ENCODE measurements at places on chromosomes 12 and 14.

DNA sequence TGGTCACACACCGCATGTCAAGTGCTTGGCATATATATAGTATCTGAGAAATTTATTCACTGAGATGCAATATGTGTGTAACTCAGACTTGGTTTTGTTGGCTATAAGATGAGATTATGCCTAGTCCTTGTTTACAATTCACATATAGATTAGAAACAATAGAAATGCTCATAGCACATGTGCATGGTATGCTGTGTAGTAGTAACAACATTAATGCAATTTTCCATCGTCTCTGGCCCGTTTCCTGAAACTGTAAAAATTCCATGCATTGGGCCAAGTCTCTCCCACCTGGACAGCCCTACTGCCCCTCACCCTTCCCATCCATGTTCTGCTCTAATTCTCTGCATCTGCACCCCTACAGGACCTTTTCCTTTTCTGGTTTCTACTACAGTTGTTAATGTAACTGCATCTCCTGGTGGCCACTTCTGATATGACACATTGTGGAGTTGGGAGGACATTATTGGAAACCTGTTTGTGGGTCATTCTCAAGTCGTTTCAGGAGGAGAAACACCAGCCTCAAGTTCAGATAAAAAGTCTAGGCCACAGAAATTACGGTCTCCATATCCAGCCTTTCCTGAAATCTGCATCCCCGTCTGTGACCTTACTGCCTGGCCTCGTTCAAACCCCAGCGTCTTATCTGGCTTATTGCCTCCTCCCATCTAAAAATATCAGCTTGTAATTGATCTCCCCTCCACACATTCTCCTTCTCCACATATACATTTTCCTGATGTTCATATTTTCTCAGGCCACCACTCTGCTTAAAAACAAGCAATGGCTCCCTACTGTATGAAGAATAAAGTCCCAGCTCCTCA is 37.5 kb downstream of the EMP1 start:
- DNase-seq = peak; percentile 0

- no peak for DNase-seq
These were observed 201.2 kb upstream of the SFSWAP start for GRCh38 chr12:131509701-131510100.

DNA sequence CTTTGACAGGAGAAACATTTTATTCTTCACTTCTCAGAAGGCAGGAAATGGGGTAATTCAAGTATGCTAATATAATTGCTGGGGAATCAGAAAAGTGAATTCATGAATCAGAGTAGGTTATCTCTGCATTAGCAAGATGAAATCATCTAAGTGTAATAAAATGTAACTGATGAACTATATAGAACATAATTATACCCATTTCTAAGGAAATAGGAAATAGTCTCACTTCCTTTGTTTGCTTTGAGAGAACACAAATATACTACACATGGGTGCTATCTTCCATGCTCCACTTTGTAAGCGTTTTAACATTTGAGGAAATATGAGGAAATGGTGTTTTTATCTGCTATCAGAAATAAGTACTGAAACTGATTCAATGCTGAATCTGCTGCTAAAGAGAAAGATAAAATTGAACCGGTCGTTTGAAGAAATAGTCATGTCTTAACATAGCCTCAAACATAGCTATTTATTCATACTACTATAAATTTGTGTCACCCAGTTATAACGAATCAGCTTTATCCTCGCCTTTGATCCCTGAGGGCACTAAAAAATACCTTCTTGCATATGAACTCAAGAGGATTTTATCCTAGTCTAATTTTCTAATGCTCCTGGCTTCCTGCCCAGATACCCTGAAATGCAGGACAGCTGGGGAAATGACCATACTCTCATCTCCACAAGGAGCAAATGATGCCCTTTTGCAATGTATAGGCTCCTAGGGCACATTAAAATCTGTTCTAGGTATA is 696.0 kb downstream of the C12orf50 start:
- no peak for DNase-seq

DNA sequence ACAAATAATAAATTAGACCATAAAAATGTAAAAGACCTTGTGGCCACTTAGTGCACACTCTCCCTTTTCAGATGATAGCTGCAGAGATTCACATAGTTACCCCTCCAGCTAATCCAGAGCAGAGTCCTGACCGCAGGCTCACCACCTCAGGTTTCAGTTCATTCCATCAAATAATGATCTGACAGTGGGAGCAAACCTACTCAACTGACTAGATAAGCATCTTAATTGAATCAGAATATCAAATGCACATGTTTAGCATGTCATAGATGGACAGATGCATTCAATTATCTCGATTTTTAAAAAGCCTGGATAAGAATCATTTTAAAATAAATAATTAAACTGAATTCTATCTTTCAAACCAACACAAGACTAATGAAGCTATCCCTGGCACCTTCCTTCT is 242.3 kb upstream of the PDZRN4 start:
- no peak for DNase-seq

- DNase-seq = no peak
These were observed 201.1 kb downstream of the LRIG3 start for GRCh38 chr12:58719161-58719560.

DNA sequence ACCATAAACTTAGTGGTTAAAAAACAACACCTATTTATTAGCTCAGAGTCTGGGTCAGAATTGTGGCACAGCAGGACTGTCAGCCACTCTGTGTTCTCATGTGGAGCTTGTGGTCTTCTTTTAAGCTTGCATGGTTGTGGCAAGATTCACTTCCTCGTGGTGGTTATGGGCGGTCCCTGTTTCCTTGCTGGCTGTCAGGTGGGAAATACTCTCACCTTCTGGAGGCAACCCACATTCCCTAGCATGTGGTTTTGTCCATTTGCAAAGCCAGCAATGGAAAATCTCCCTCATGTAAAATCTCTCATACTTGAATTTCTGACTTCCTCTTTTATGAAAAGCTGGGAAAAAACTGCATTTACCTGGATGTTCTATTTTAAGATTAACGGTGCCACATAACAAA is 229.8 kb downstream of the ALX1 start:
- DNase-seq = no peak

DNA sequence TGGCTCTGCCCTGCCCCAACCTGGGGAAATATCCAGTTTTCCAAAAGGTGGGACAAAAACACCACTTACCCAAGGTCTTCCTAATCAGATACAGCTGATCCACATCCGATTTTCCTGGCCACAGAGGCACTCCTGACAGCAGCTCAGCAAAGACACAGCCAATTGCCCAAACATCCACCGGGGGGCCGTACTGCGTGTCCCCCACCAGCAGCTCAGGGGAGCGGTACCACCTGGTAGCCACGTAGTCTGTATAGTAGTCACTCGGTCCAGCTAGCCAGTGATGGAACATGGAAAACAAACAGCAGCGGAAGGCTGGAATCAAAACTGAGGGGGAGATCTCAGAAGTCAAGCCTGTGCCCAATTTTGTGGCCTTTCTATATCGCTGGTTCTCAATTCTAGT is 28.8 kb downstream of the DMAC2L start:
- no peak for DNase-seq

- no peak for DNase-seq
These were observed 84.4 kb downstream of the SPATS2 start for GRCh38 chr12:49451468-49452259.

DNA sequence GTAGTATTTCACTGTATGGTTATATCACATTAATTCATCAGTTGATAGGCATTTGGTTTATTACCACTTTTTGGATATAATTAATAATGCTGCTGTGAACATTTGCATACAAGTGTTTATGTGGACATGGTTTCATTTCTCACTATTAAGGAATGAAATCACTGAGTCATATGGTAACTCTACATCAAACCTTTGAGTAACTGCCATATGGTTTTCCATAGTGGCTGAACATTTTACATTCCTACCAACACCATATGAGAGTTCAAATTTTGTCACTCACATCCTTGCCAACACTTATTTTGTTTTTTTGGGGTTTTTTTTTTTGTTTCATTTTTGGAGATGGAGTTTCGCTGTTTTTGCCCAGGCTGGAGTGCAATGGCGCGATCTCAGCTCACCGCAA is 30.2 kb upstream of the EAPP start:
- DNase-seq = no peak

- no peak for DNase-seq
These were observed 11.1 kb upstream of the NPFF start for GRCh38 chr12:53518381-53518780.

DNA sequence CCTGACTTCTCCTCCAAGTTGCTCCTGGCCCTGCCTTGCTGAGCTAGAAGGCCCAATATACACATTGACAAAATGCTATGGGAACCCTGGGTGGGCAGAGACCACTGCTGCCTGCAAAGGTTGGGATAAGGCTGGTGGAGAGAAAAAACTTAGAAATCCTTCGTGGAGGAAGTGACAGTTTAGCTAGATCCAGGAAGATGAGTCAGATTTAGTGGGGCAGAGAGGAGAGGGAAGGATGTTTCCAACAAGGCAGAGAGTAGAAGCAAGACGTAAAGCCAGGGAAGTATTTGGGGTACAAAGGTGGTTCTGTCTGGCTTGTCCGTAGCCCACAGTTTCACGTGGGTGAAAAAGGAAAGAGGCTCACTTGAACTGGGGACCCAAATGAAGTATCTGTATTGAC is 69.0 kb upstream of the CLMN start:
- no peak for DNase-seq

- no peak for DNase-seq
These were observed 1.9 kb upstream of the BCL11B start for GRCh38 chr14:99273766-99274345.

GRCh38 chr14:88934351-88934806 is 109.9 kb downstream of the TTC8 start:
- DNase-seq = no peak

GRCh38 chr12:76256904-76257303 is 91.3 kb downstream of the BBS10 start:
- no peak for DNase-seq

- no peak for DNase-seq
These were observed 286.4 kb downstream of the NELL2 start for GRCh38 chr12:44589697-44590096.

DNA sequence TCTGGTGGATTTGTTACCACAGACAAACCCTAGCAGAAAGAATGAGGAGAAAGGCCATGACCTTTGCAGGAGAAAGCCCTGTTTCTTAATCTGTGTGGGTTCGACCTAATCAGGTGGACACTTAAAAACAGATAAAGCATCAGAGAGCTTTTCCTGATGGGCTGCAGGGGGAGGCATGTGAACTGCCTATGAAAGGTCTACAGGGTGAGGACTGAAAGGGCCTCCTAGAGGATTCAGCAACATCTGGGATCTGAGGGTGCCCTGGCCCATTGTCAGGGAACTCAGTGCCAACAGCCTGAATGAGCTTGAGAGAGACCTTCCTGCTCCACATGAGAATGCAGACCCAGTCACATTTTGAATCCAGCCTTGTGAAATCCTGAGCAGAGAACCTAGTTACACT is 178.8 kb upstream of the DDHD1 start:
- no peak for DNase-seq

GRCh38 chr12:85422762-85423161 is 142.7 kb downstream of the ALX1 start:
- no peak for DNase-seq

GRCh38 chr12:55955344-55955743 is 10.5 kb downstream of the PMEL start:
- DNase-seq = no peak

DNA sequence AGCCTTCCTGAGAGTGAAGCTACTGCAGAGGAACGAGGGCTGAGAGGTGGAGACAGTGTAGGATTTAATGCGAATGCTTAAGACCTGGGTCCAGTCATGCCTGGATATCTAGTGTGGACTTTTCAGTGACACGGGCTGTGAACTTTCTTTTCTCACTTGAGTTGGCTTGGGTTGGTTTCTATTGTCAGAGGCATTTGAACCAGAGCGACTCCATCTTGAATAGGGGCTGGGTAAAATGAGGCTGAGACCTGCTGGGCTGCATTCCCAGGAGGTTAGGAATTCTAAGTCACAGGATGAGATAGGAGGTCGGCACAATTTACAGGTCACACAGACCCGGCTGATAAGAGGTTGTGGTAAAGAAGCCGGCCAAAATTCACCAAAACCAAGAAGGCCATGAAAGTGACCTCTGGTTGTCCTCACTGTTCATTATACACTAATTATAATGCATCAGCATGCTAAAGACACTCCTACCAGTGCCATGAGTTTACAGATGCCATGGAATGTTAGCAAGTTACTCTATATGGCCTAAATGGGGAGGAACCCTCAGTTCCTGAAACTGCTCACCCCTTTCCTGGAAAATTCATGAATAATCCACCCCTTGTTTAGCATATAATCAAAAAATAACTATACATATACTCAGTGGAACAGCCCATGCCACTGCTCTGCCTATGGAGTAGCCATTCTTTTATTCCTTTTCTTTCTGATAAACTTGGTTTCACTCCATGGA is 34.2 kb upstream of the TMCC3 start:
- DNase-seq = no peak

- no peak for DNase-seq
These were observed 137.5 kb upstream of the KRAS start for GRCh38 chr12:25388183-25388582.

DNA sequence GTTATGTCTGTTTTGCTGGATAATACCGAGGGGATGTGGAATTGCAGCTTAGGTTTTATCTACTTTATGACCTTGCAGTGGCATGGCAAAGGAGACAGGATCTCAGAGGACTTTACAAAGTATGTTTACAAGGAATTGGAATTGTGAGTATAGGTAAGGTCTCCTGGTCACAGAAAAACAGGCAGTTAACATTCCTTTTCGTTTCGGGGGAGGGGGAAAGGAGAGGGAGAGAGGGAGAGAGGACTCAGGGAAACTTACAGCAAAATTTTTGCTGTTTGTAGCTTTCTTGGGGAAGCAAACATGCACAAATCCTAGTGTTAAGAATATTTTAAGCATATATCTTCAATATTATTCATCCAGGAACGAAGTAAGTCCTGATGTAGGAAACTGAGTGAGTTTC is 590.5 kb upstream of the LRFN5 start:
- DNase-seq = no peak

DNA sequence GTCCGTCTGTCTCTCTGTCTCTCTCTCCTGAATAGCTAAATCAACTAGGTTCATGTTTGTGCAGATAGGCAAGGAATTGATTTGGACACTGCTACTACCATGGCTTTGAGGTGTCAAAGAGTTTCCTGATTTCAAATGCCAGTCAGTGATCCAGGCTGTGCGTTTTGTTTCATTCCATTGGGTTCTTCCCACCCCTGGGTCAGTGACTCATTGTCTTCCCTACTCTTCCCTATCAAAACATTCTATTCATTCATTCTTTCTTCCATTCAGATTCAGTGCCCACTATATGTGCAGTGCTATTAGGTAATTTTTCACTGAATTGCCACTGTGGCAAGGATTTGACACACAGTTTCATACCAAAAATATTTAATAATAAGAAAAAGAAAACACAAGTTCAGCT is 50.4 kb downstream of the RPH3A start:
- DNase-seq = no peak
